ENCODE measurements at places on chromosomes 4 and X. TPM values are rescaled to one million over a fixed set of nuclear protein-coding genes. Genes with fewer than 3 reads are reported as not detected.

Gene PLK4
- total RNA-seq, result 47.4 TPM

Gene THOC2
- 107 TPM for total RNA-seq

Gene HSFX3
- 0.27 TPM for total RNA-seq

Gene DNAAF6
- not detected for total RNA-seq

Gene ARHGEF38
- total RNA-seq, result not detected

Gene RAB40A
- total RNA-seq, result not detected

Gene COL4A6
- not detected for total RNA-seq

Gene AMOT
- total RNA-seq, result 1.7 TPM

Gene TMSB15A
- total RNA-seq, result 0.37 TPM

Gene C4orf33
- total RNA-seq, result 7.1 TPM

Gene TCEAL6
- total RNA-seq, result not detected

Gene RADX
- 8.0 TPM for total RNA-seq

Gene ZIC3
- not detected for total RNA-seq

Gene FRYL
- 68.2 TPM for total RNA-seq

Gene STBD1
- total RNA-seq, result 0.09 TPM

Gene GPRASP3
- 1.4 TPM for total RNA-seq

Gene MAOB
- total RNA-seq, result 10.3 TPM

Gene GPR50
- total RNA-seq, result not detected

Gene PRICKLE3
- total RNA-seq, result 26.9 TPM

Gene PPEF1
- not detected for total RNA-seq

Gene PALLD
- total RNA-seq, result 19.3 TPM

Gene MAGEA11
- total RNA-seq, result not detected

Gene IL3RA
- 6.8 TPM for total RNA-seq

Gene P2RY4
- 0.55 TPM for total RNA-seq

Gene DCAF8L2
- not detected for total RNA-seq

Measured in activated T-helper 2 cell treated with anti-CD3 and anti-CD28 coated beads, Interferon-gamma antibody, Interleukin-2, Interleukin-4, amounts not matched to agents 10 μg/mL and 5 μg/mL and 100 μg/mL, durations not matched to agents 14 hours and 24 hours and 36 hours (primary cell).